ENCODE measurements at places on chromosomes 13 and 19. TPM values are rescaled to one million over a fixed set of nuclear protein-coding genes. Genes with fewer than 3 reads are reported as not detected.

The PLIN5 gene
- total RNA-seq: 26.8 TPM

DNA sequence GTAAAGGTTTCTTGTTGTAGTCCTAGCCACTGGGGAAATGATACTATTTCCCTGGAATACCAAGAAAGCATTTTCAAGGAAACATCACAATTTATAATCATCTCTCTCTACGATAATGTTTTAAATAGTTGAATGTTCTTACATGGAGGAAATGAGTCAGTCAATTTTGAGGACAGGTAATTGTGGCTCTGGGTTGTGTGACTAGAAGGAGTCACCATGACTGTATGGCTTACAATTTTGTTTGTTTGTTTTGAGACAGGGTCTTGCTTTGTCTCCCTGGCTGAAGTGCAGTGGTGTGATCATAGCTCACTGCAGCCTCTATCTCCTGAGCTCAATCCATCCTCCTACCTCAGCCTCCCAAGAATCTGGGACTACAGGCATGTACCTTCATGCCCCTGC lies 47.4 kb downstream of the COG3 start:
- DNase-seq: no peak

- no peak for DNase-seq
Observed at GRCh38 chr19:41030651-41031050, 39.6 kb downstream of the CYP2B6 start.

GRCh38 chr19:1134431-1134830 lies 30.6 kb downstream of the GPX4 start:
- DNase-seq: no peak

The RNF225 gene
- 7.0 TPM for total RNA-seq

The CEACAM5 gene
- total RNA-seq: 3.4 TPM

The NKPD1 gene
- 4.1 TPM for total RNA-seq

The TNFRSF19 gene
- 74.1 TPM for total RNA-seq

- DNase-seq: no peak
Observed at GRCh38 chr13:39822437-39822836, 167.0 kb downstream of the COG6 start.

- DNase-seq: no peak
Observed at GRCh38 chr19:43462785-43463380, 2.5 kb downstream of the LYPD3 start.

The IFI30 gene
- total RNA-seq: 20.9 TPM

The SIGLEC6 gene
- not detected for total RNA-seq

GRCh38 chr19:39740395-39740794 lies 2.6 kb upstream of the CLC start:
- no peak for DNase-seq

The FAM174C gene
- total RNA-seq: 98.7 TPM

DNA sequence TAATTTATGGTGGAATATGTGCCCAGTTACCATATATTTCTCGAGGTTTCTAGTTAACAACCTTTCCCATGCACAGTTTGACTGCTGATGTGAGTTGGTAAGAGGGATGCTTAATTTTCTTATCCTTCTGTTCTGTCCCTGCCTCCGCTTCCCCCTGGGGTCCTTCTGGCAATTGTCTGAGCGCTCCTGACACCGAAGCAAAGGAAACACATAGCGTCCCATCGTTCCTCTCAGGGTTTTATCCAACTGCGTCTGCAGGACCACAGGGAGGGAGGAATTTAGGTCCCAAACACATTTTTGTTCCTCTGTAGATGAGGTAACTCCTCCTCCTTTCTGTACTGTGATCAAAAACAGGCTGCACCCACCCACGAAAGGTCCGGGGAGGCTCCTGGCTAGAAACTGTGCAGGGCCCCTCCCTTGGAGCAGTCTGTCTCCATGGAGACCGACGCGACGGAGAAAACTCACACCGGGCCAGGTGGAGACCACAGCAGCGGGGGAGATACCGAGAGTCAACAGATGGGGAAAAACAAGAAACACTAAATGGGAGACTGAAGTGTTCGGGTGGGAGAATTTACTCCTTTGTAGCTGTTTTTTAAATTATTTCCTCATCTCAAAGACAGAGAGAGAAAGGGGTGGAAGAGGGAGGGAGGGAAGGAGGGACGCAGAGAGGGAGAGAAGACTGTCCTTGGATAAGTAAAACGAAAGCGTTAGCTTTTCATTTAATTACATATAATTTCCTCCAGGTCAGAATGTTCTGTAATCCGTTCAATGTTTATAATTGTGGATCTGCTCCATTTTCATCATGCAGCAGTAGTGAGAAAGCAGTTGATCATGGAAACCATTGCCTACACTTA lies 191.8 kb upstream of the NBEA start:
- DNase-seq: no peak

The FFAR1 gene
- total RNA-seq: not detected

DNA sequence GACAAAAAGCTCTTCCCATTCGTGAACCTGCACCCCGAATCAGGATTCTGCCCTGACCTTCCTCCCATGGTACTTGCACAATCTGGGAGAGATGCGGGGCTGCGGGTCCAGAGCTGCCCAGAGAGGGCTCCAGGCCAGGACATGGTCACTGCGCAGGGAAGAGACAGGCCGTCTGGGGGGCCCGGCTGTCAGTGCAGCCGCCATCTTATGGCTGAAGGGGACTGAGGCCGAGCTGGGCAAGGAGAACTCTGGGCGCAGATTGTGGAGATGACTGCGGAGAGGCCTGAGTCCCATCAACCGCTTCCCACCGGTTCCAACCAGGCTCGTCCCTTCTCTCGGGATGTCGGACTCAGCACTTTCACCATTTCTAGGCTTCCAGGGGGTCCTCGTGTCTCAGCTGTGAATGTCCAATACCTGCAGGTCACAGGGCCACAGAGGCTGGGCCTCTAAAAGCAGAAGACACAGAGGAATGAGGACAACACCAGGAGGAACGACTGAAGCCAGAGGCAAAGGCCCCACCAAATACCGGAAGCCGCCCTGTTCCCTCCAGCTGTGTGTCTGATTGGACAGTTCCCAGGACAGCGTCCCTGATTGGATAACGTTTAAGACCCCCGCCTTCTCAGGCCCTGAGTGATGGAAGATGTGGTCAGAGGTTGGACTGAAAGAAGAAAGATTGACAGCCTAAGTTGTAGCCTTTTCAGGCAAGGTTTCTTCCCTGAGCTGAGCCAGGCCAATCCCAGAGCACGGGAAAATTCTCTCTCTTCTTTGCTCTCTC lies 117.1 kb upstream of the ZNF91 start:
- DNase-seq: no peak

DNA sequence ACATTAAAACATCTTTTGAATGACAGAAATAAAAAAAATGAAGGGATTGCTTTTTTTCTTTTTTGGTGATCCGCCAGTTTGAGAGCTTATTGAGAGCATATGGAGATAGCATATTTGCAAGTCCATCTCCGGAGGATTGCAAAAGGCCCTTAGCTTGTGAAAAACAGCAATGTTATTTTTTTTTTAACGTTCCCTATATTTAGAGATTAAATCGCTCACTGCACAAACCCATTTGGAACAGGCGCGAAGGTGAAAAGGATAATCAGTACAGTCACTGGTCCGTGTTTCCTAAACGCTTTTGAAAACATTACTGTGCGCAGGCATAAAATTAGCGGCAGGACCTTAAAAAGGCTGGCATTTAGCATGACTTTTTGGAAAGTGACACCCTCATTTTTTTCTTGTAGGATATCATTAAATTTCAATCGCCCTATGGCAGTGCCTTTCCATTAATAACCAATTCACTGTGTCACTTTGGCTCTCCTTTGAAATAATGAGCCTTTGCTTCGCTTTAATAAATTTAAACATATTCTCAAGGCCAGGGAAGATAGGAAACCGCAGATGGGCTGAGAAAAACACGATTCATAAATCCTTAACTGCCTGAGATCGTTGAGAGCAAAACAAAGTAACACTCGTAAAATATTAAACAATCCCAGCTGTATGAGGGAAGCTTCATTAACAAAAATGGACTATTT lies 342.2 kb downstream of the DACH1 start:
- DNase-seq: no peak

DNA sequence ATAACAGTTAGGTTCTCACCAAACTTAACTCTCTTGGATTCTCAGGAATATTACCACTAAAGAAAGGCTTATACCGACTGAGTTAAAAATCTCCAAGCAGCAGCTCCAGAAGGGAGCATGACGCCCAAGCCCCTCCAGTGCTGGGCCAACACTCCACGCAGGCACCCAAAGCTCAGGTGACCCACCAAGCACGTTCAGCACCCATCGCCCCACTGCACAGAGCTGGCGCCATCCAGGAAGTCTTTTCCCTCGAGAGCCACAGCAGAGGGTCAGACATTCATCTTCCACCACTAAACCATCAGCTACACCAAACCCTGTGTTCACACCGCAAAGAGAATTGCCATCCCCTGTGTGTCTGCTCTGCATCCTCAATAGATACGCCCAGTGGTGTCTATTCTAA lies 65.7 kb downstream of the SOX1 start:
- DNase-seq: no peak

DNA sequence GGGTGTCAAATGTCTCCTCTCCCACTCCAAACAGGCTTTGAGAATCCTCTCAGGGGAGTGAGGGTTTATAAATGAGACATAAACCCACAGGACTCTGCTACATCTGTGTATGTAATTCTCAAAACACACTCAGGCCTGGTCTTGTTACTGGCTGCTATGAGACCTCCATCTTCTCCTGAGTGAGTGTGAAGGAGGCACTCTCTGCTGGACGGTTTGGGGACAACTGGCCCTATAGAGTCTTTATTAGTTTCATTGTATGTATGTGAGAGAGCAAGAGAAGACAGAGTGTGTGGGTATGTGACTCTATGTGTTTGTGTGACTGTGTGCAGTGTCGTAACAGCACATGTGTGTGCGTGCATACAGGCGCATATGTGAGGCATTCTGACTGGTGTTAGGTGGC lies 9.6 kb upstream of the CYP4F12 start:
- no peak for DNase-seq

DNA sequence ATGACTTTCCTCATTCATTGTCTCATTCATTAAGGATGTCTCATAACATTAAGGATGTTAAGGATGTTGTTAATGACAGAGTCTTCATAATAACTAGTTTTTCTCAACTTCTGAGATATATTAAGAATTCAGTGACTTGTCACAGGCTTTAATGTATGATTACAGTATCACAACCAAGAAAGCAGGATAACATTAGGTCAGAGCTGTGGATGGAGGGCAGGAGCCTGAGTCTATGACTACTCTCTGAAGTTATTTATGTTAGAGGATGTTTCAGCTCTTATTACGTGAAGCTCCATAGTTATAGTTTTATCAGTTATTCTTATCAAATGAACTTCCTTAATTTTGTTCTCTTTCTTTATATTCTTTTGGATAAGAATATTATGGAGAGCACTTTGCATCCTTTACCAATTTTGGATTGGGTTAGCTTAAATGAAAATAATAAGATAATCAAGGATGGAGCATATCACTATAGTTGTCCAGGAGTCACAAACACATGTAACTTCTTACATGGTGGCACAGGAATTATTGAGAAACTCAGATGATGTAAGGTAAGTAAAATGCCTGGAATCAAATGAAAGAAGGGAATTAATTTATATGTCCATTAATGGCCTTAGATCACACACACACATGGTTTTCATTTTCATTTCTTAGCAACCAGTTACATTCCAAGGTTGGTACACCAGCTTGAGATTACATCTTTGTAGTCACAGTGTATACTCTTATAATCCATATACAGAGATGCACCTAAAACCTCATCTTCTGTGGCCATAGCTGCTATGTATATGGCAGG lies 57.0 kb downstream of the SLC10A2 start:
- no peak for DNase-seq

DNA sequence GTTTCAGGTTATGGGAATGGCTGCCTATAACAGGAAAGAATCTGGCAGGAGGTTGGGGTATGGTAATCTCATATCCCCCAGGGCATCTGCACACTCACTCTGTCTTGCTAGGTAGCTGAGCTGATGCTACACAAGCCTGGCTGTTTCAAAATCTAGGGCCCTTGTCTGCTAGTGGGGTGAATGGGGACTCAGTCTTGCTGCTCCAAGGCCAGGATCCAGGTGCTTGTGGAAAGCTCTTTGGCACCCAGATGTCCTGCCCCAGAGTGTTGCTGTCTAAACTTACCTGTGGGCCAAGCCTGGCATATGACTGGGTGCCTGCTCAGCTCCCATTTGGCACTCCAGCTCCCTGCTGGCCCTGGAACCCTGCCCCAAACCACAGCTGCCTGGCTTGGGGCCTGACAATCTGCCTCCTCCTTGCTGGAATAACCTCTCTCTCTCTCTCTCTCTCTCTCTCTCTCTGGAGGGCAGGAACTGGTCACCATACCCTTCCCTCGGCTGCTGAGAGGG lies 158.1 kb upstream of the TSC22D1 start:
- peak; percentile 85 for DNase-seq

DNA sequence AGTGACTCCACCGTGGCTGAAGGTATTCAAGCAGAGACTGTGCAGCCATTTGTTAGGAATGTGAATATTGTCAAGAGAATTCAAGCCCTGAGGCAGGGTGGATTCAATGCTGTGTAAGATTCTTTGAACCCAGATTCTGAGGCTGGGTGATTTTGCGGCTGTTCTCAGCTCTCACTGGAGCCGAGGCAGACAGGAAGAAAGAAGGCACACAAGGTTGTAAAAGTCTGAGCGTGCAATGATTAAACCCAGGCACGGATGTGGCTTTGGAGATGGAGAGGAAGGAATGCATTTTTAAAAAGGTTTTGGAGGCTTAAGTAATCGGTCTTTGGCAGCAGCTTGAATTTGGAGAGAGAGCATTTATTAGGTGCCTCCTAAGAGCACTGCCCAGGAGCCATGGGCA lies 187.9 kb downstream of the KATNAL1 start:
- peak; percentile 48 for DNase-seq

The SYCN gene
- not detected for total RNA-seq

The SMIM44 gene
- total RNA-seq: 1.7 TPM

The C19orf85 gene
- total RNA-seq: not detected

GRCh38 chr13:108003626-108004025 lies 211.7 kb downstream of the LIG4 start:
- DNase-seq: no peak

DNA sequence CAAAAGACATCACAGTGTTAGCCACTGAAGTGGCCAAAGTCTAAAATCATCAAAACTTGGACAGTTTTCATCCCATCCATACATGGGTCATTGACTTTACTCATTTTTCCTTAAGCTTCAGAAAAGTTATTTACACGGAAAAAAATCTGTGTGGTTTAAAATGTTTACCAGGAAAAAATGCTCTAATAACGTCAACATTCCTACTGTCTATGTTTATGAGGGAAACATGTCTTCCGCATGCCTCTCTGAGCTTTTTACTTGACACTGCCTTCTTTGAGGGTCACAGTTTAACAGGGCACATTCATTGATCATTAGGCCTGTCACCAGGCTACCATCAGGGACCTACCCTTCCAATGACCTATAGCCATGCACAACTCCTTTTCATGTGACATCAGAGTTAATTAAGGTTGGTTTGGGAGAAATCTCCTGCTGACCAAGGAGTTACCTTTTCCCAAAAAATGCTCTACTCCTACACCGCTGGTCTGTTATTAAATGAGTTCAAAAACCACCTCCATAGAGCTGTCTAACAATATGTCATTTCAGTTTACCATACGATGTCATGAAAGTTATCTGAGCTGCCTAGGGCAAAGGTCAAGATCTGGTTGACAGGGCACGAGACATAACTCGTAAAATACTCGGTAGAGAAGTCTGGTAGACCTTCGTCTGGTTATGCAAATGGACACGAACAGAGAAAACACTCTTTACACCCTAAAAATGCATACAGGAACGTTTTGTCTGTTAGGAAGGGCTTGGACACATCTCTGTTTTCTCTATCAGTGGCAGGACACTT lies 17.8 kb downstream of the FLT1 start:
- DNase-seq: no peak

- DNase-seq: no peak
Observed at GRCh38 chr19:32053376-32053775, 292.0 kb upstream of the ZNF507 start.

The GPR183 gene
- 2.6 TPM for total RNA-seq
